Stimulated activated CD4-positive, alpha-beta T cell treated with anti-CD3 and anti-CD28 coated beads, TNF-alpha, amount 100 ng/mL, for 1 hour (primary cell): ENCODE measurements at places on chromosomes 16 and 17.

- DNase-seq, result no peak
Observed at GRCh38 chr16:51854401-51854951, 692.5 kb downstream of the TOX3 start.

- DNase-seq, result no peak
Observed at GRCh38 chr17:21475571-21475970, 99.4 kb downstream of the KCNJ12 start.

- no peak for DNase-seq
Observed at GRCh38 chr17:50426814-50427787, 1.1 kb downstream of the ACSF2 start.

DNA sequence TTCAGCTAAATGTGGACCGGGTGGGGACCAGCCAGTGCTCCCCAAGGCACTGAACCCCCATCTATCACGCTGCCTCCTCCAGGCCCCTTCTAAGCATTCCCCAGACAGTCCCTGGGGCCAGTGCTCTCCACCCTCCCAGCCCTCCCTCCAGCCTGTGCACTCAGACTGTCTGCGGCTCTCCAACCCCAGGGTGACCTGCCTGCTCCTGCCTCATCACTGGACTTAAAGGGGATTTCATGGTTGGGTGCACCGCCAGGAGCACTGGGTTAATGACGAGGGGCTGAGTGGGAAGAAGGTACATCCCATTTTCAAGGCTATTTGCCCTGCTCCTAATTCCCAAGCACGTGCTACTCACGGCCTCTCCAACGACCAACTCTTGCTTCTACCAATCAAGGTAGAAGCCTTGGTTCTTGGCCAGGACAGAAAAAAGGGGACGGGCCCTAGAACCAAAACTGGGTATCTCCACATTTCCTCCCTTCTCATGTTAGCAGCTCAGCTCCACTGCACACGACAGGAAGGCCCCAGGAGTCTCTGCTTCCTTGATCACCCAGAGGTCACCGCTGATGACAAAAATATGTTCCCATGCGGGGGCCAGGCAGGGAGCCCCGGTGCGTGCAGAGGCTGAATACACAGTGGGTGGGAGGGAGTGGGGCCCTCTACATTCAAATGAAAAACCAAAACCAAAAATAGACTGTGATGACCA lies 3.5 kb upstream of the ABR start:
- no peak for DNase-seq

GRCh38 chr16:24005577-24005976 lies 169.8 kb downstream of the PRKCB start:
- DNase-seq, result no peak

DNA sequence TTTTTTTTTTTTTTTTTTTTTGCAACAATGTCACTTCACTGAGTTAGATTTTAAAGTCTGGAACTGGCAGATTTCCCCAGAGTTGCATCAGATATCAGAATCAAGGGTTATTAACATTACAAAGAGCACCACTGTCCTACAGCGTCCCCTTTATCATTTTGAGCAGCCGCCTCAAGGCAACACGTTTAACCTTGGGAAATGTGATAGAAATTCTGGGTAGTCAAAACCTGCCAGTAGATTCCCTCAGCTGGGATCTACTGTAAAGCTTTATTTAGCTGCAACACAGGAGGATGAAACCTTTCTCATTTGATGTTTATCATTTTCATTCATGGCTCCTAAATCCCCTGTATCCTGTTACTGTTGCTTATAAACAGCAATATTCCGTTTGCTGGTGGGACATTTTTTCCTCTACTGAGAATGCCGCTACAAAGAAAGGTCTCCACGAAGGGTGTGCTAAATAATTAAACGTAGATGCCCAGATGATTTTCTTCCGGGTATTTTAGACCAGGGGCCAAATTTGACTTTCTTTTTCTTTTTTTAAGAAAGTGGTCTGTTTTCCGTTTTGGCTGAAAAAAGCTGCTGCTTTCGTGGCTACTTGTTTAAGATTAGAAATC lies 436.1 kb upstream of the GOT2 start:
- DNase-seq, result no peak

GRCh38 chr16:9136596-9136995 lies 45.2 kb downstream of the HAPSTR1 start:
- no peak for DNase-seq

DNA sequence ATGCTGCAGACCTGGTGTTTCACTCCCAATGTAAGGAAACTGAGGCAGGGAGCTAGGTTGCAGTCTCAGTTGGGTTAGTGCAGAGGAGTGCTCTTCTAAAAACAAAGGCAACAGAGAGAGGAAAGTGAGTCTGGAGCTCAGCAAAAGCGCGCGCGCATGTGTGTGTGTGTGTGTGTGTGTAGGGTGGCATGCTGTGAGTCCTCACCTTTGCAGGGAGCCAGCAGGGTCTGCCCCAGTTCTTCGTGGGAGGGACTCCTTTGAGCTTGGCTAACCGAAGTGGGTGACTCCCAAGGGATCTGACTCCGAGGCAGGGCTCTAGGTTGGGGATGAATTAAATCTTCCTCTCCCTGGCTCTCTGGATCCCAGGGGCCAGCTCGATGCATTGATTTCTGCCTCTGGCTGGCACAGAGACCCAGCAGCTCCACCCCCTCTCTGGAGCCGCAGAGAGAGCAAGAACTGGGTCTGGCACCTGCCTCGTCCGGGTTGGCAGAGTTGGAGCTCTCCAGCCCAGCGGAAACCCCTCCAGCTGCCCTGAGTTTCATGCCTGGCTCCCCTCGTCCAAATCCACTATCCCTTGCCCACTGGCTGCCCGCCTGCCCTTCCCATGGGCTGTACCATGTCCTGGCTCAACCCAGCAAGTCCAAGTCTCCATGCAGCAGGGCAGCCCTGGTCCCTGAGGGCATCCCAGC lies 1.3 kb upstream of the BTBD17 start:
- no peak for DNase-seq

- no peak for DNase-seq
Observed at GRCh38 chr17:61429274-61429673, 22.9 kb upstream of the TBX4 start.
